ENCODE measurements at places on chromosomes 13 and 19. TPM values are rescaled to one million over a fixed set of nuclear protein-coding genes. Genes with fewer than 3 reads are reported as not detected.

The SPART gene
- total RNA-seq: 60.4 TPM

The CACNG6 gene
- not detected for total RNA-seq

The ZNF784 gene
- 15.1 TPM for total RNA-seq

The CGB3 gene
- total RNA-seq: not detected

The ADM5 gene
- total RNA-seq: 1.7 TPM

The MAU2 gene
- 49.2 TPM for total RNA-seq

GRCh38 chr19:5115771-5116202, 146.9 kb downstream of the KDM4B start:
- DNase-seq: no peak

GRCh38 chr13:99251921-99252320, 6.3 kb downstream of the GPR18 start:
- DNase-seq: no peak

DNA sequence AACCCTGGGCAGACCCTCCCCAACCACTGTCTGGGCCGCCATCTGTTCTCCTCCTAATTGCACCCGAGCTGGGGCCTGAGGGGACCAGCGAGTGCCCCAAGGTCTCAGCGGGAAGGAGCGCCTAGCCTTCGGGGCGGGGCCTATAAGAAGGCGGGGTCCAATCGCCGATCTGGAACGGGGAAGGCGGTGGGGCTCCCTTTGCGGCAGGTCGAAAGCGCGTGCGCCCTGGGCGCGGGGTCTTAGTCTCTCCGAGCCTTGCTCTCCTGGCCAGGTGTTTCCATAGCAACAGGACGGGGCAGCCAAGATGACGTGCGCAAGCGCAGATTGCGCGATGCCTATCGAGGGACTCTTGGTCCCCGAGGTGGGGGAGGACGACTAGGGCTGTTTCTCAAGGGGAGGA, 2.8 kb downstream of the MAST1 start:
- DNase-seq: no peak

DNA sequence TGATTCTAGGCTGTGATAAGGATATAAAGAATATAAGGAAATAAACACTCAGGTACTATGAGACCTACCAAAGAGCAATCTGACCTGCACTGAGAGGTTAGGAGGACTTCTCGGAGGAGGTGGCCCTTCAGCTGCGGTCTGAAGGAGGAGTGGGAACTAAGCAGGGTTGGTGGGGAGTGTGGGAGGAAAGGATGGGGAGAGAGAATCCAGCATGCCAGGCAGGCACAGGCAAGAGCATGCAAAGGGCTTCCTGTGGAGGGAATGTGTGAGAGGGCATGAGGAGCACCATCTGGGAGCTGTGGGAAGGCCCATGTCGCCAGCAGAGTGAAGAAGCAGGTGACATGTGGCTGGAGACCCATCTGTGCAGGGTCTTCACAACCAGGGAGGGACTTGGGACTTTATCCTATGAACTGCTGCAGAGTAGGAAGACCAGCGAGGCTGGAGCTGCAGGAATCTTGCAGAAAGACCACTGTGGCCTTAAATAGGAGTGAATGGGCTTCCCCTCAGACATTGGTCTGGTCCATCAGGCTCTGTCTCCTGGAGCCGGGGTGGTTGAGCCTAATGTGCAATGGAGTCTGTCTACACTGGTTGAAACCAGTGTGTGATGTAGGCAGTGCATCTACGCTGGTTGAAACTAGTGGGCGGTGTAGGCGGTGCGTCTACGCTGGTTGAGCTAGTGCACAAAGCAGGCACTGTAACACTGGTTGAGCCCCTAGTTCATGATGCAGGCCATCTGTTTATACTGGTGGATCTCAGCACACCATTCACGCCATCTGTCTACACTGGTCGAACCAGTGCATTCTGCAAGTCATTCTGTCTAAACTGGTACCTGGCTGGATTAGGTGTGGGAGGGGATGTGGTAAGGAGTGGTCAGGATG, 6.4 kb downstream of the CHST8 start:
- DNase-seq: no peak

All from stomach (tissue), 19 donors.